ENCODE measurements at places on chromosomes 2 and 18.

GRCh38 chr18:74692367-74693013 lies 94.8 kb downstream of the ZNF407 start:
- DNase-seq: no peak
- H3K27ac ChIP-seq: no peak overlapping the region
- peaks cover 9% of the 10 kb centered on the region for H3K4me1 ChIP-seq
- no peak overlapping the region for H3K4me3 ChIP-seq
- H3K27me3 ChIP-seq: no peaks in the 10 kb centered on the region

GRCh38 chr18:34991152-34991551 lies 50.1 kb upstream of the MAPRE2 start:
- peaks cover 20% of the 10 kb centered on the region for H3K27me3 ChIP-seq
- no peaks in the 10 kb centered on the region for H3K4me1 ChIP-seq
- H3K27ac ChIP-seq: no peak overlapping the region
- no peak for DNase-seq
- H3K4me3 ChIP-seq: no peak overlapping the region

- DNase-seq: no peak
- no peak overlapping the region for H3K4me3 ChIP-seq
- H3K27ac ChIP-seq: no peak overlapping the region
- H3K27me3 ChIP-seq: peaks cover 27% of the 10 kb centered on the region
- H3K4me1 ChIP-seq: peaks cover 3% of the 10 kb centered on the region
These were observed 242.5 kb downstream of the SH3BP4 start for GRCh38 chr2:235194351-235194750.

DNA sequence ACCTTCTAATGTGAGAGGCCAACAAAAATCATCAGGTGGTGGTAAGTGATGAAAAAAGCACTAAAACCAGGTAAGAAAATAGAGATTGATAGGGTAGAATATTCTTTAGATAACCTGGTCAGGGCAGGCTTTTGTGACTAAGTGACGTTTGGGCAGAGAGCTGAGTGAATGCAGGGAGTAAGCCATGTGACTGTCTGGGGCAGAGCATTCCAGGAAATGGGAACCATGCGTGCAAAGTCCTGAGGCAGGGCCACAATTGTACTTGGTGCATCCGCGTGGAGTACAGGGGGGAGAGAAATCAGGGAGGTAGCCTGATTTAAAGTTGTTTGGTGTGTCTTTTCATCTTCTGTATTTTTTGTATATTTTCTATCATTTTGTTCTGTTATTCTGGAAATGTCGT lies 102.5 kb downstream of the LYPD6B start:
- H3K27ac ChIP-seq: no peak overlapping the region
- no peaks in the 10 kb centered on the region for H3K36me3 ChIP-seq

GRCh38 chr2:173755798-173756197 lies 209.4 kb downstream of the SP3 start:
- no peak overlapping the region for H3K27ac ChIP-seq
- peaks cover 2% of the 10 kb centered on the region for H3K4me1 ChIP-seq
- peaks cover under 1% of the 10 kb centered on the region for H3K36me3 ChIP-seq
- no peak for DNase-seq

GRCh38 chr18:40841467-40841866 lies 1113.6 kb upstream of the PIK3C3 start:
- no peak overlapping the region for H3K4me3 ChIP-seq
- no peaks in the 10 kb centered on the region for H3K4me1 ChIP-seq
- no peak for DNase-seq
- H3K27ac ChIP-seq: no peak overlapping the region
- H3K36me3 ChIP-seq: no peaks in the 10 kb centered on the region

- H3K36me3 ChIP-seq: no peaks in the 10 kb centered on the region
- no peaks in the 10 kb centered on the region for H3K4me1 ChIP-seq
- no peak overlapping the region for H3K4me3 ChIP-seq
- no peak for DNase-seq
- no peak overlapping the region for H3K27ac ChIP-seq
These were observed 682.0 kb upstream of the TMEFF2 start for GRCh38 chr2:192876698-192877097.

DNA sequence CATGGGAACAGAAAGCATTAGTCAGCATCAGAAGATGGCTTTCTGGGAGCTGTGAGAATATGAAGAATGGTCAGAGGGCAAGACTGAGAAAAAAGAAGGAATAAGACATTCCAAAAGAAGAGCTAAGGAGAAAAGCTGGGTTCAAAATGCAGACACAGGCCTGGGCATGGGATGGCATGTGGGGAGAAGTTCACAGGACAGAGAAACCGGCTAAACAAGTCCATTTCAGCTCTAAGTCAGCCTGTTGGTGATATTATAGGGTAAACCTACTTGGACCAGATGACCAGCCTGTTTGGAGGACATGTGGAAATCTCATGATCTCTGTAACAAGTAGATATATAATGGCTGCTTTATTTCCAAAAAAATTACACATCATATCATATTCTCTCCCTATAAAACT lies 91.7 kb upstream of the MEIS1 start:
- no peaks in the 10 kb centered on the region for H3K36me3 ChIP-seq
- no peak overlapping the region for H3K4me3 ChIP-seq
- H3K27ac ChIP-seq: no peak overlapping the region
- no peaks in the 10 kb centered on the region for H3K4me1 ChIP-seq
- DNase-seq: no peak
- no peaks in the 10 kb centered on the region for H3K27me3 ChIP-seq

Data from T-helper 17 cell (primary cell).